ENCODE measurements at places on chromosomes 7 and 10. TPM values are rescaled to one million over a fixed set of nuclear protein-coding genes. Genes with fewer than 3 reads are reported as not detected.

- DNase-seq: no peak
Measured at GRCh38 chr10:17460756-17461155, 6.4 kb upstream of the ST8SIA6 start.

GRCh38 chr10:122515588-122516231 lies 44.8 kb upstream of the DMBT1 start:
- DNase-seq: no peak

DNA sequence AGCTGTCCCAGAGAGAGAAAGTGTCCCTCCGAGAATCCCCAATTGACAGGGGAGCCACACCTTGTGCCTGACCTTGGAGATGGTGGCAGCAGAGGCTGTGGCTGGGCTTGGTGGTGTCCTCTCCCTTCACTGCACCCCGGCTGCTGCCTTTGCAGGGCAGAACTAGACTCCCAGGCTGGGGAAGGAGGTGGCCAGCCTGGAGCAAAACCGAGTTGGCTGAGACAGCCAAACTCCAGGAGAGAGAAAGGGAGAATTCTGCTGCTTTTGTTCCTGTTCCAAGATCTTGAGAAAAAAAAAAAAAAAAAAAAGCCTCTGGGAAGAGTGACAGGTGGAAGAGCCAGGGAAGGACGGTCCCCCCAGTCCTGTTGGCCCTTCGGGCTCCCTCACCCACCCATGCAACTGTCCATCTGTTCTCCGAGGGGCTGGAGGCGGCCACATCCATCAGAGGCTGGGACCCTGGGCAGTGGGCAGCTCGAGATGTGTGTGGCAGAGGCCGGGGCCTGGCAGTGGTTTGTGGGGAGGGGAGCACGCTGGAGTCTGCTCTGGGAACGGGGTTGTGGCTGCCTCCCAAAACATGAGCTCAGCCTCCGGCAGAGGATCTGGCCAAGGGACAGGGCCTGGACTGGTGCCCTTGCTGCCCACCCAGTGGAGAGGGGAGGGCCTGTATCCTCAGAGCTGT lies 35.5 kb downstream of the CLIP2 start:
- no peak for DNase-seq

- DNase-seq: no peak
Measured at GRCh38 chr10:47320812-47321211, 1.4 kb upstream of the GDF2 start.

GRCh38 chr10:7853226-7853842 lies 35.0 kb downstream of the TAF3 start:
- no peak for DNase-seq

DNA sequence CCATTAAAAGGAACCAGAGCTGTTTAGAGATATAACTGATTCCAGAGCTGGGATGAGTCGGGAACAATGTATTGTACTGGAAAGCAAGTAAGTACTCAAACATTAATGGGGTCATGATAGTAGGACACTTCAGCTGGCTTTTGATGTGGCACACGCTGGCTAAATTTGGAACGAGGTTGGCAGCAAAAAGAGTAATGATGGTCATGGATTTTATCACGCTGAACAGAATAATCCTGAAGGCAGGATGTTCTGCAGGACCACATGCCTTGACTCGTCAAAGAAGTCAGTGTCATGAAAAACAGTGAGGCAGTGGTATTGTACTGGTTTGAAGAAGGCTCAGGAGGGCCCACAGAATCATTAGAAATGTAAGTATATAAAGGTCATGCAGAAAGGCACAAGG lies 220.3 kb downstream of the SNX13 start:
- no peak for DNase-seq

DNA sequence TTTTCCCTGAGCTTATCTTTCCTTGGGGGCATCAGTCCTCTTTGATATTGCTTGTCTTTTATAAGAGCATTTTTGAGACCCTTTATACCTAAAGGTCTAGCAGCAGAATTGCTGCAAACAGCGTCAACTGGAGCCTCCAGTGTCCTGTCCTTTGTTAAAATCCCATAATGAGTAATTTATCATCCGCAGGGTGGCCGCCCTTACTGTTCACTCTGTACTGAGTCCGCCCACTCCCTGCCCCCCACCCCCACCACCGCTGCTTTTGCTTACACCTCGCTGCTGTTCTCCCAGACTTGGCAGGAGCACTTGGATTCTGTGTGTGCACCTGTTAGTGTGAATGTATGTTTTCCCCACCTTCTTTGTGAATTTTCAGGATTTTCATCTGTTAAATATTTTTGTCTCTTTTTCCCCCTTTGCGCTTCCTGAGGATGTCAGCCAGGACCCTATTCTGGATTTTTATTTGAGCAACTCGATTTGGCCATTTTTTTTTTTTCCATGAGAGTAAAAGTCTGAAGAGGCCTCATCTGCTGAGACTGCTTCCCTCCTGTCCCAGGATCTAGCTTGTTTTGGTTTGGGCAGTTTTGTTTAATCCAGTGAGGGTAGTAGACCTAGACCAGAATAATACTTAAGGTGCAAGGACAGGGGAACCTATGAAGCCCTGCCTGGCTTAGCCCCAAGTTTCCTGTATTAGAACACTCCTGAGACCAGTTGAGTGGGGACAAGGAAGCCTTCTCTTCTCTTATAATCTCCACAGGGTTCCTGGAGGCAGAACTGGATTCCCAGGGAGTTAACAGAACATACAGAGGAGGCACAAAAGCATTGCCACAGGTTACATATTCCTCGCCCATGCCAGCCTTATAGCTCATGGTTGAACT lies 8.2 kb downstream of the AGFG2 start:
- DNase-seq: no peak

- no peak for DNase-seq
Measured at GRCh38 chr10:124683814-124684213, 60.4 kb downstream of the FAM53B start.

DNA sequence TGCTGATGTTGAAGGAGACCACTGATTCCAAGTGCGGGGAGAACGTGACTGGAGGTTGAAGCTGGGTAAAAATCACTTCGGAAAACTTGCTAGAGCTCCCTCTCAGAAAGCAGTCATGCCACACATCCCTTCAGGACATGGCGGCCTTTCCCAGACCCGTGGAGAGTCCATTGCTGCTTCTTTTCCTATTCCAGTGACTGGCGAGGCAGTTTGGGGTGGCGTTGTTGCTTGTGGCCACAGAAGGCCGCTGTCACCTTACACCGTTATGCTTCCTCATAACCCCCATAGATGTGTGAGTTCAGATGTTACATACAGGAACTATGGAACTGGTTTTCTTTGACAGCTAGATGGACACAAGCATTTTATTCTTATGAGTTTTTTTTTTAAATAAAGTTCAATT lies 235.6 kb upstream of the POM121L12 start:
- DNase-seq: no peak

DNA sequence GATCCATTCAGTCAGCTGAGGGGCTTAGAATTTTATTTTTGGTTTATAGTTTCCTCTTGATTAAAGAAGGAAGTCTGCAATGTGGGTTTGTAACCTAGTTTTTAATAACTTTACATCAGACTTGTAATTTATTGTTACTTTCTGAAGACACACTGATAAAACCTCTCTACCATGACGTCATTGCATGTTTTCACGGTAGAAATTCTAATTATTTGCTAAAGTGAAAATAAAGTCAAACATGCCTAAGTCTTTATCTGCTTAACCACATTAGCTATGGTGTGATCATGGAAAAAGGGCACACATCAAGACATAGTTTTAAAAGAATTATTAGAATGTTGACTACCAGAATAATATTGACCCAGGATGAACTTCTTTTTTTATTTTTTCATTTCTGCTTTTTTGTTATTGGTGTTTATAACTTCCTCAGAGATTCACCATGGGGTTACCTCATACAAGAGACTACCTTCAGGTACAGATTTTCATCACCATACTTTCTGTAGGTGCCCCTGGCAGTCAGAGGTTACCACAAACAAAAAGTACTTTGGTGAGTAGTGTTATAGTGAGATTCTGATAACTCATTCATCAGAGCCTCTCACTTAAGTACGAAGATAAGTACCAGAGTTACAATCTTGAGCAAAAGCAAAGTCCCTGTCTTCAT lies 7.0 kb upstream of the PANK1 start:
- DNase-seq: no peak

DNA sequence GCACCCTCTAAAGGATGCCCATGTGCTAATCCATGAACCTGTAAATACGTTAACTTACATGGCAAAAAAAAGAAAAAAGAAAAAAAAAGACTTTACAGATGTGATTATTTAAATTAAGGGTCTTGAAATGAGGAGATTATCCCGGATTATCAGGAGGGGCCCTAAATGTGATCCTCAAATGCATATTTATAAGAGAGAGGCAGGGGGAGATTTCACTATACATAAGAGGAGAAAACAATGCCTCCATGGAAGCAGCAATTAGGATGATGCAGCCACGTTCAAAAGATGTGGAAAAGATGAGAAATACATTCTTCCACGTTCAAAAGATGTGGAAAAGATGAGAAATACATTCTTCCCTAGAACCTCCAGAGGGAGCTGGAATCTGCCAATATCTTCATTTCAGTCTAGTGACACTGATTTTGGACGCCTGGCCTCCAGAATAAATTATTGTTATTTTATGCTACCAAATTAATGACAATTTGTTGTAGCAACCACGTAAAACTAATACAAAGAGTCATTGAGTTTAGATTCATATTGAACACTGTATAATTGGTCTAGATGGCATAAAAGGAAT lies 328.4 kb upstream of the GNAI1 start:
- no peak for DNase-seq

GRCh38 chr7:34083440-34083839 lies 178.1 kb downstream of the BMPER start:
- no peak for DNase-seq

COL1A2 gene
- total RNA-seq: 42.2 TPM

ZC3HAV1L gene
- total RNA-seq: 9.6 TPM

PFKFB3 gene
- 33.2 TPM for total RNA-seq

CYP3A7 gene
- not detected for total RNA-seq

AGAP6 gene
- 15.9 TPM for total RNA-seq

CC2D2B gene
- total RNA-seq: 0.33 TPM

ASZ1 gene
- total RNA-seq: not detected

ELN gene
- total RNA-seq: 1.3 TPM

Data from endodermal cell (in vitro differentiated cells).